Osteocyte (in vitro differentiated cells): ENCODE measurements at places on chromosomes 4 and X.

- no peak overlapping the region for H3K27ac ChIP-seq
- H3K4me3 ChIP-seq, result no peak overlapping the region
- H3K27me3 ChIP-seq, result no peaks in the 10 kb centered on the region
- no peak for DNase-seq
- H3K36me3 ChIP-seq, result peaks cover 9% of the 10 kb centered on the region
- peaks cover 12% of the 10 kb centered on the region for H3K4me1 ChIP-seq
Observed at GRCh38 chrX:13662355-13662791, 9.4 kb downstream of the TCEANC start.

- no peak for DNase-seq
- H3K27ac ChIP-seq, result peak overlapping the region; percentile 80
- H3K27me3 ChIP-seq, result no peaks in the 10 kb centered on the region
- H3K36me3 ChIP-seq, result peaks cover 27% of the 10 kb centered on the region
- peaks cover 42% of the 10 kb centered on the region for H3K4me1 ChIP-seq
Observed at GRCh38 chr4:147550626-147551246, 66.5 kb upstream of the TMEM184C start.

DNA sequence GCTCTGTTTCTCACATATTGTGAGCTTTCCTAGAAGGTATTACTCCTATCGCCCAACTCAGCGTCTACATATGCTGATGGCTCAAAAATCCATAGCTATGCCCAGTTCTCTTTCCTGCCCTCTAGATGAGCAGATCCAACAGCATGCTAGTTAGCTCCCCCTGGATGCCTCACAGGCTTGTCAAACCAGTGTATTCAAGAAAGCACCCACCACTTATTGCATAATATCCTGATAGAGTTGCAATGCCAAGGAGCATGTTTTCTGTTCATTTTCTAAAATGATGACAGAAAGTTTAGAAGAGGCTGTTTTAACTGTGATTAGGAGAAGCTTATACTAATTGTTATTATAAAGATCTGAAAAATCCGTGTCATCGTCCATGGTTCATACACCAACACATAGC lies 1.9 kb upstream of the PACRGL start:
- H3K36me3 ChIP-seq, result no peaks in the 10 kb centered on the region
- H3K4me1 ChIP-seq, result peaks cover 16% of the 10 kb centered on the region
- no peak overlapping the region for H3K27ac ChIP-seq
- peaks cover 13% of the 10 kb centered on the region for H3K27me3 ChIP-seq
- DNase-seq, result no peak
- H3K4me3 ChIP-seq, result no peak overlapping the region

DNA sequence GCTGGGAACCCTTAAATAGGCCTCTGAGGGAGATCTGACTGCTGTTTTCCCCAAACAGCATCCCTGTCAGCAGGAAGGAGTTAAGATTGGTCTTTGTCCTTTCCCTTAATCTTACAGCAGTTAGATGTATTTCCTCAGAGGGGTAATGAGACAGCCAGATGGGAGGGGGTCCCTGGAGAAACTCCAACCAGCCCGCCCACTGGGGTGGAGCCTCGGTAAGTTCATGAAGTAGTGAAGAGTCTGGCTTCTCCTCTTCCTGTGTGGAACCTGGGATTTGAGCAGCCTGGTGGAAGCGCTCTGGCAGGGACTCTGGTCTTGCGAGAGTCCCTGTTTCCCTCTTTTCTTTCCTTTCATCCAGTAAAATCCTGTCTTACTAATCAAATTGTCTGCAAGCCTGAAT lies 330.0 kb downstream of the TLL1 start:
- H3K4me1 ChIP-seq, result no peaks in the 10 kb centered on the region
- no peaks in the 10 kb centered on the region for H3K36me3 ChIP-seq
- no peak overlapping the region for H3K4me3 ChIP-seq

- H3K4me3 ChIP-seq, result no peak overlapping the region
- H3K27me3 ChIP-seq, result no peaks in the 10 kb centered on the region
Observed at GRCh38 chrX:84258708-84259107, 70.7 kb upstream of the RPS6KA6 start.

GRCh38 chrX:9204560-9204959 lies 170.6 kb upstream of the FAM9B start:
- peaks cover 6% of the 10 kb centered on the region for H3K4me1 ChIP-seq
- H3K4me3 ChIP-seq, result no peak overlapping the region
- H3K27me3 ChIP-seq, result no peaks in the 10 kb centered on the region
- no peak overlapping the region for H3K27ac ChIP-seq
- H3K36me3 ChIP-seq, result no peaks in the 10 kb centered on the region

DNA sequence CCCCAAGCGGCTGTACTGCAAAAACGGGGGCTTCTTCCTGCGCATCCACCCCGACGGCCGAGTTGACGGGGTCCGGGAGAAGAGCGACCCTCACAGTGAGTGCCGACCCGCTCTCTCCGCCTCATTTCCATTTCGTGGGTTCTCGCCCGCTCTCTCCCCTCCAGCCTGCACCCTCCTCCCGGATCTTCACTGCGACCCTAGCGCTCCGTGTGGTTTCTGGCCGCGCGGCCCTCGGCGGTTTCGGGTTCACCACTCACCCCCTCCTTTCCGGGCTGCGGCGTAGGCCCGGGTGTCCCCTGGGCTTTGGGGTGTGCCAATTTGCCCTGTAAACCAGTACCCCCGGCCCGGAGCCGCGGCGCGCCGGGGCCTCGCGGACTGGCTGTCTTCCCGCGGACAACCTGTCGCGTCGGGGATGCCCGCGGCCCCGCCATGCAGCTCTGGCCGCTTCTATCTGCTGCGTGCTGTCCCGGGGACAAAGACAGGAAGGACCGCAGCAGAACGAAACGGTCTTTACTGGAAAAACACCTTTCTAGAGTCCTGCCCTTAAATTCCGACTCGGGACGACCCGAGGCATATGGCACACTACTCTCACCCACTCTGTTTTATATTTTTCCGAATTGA lies 737 bp downstream of the FGF2 start:
- H3K27me3 ChIP-seq, result no peaks in the 10 kb centered on the region
- H3K27ac ChIP-seq, result peak overlapping the region; percentile 86
- DNase-seq, result peak; percentile 86

GRCh38 chr4:79872738-79873137 lies 200.3 kb downstream of the ANTXR2 start:
- no peaks in the 10 kb centered on the region for H3K36me3 ChIP-seq
- H3K27ac ChIP-seq, result no peak overlapping the region
- H3K27me3 ChIP-seq, result peaks cover 23% of the 10 kb centered on the region
- DNase-seq, result no peak
- H3K4me3 ChIP-seq, result no peak overlapping the region

DNA sequence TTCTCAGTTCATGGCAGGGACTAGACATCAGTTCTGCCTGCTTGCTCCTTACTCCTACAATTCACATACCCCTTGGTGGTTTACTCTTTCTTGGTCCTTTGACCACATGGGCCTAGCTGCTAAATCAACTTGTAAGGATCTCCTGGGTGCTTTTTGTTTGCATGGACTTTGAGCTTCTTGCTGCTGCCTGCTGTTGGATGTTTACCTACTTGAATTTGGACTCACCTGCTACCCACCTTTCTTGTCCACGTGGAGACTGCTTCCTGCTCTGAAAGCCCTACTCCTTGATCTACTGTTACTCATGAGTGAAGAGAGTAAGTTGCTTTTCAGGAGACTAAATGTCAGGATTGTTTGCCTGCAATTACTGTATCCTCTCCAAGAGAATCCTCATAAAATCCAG lies 15.2 kb upstream of the ARHGAP24 start:
- peaks cover 9% of the 10 kb centered on the region for H3K27me3 ChIP-seq
- no peak for DNase-seq
- no peaks in the 10 kb centered on the region for H3K36me3 ChIP-seq
- no peaks in the 10 kb centered on the region for H3K4me1 ChIP-seq
- H3K27ac ChIP-seq, result no peak overlapping the region

DNA sequence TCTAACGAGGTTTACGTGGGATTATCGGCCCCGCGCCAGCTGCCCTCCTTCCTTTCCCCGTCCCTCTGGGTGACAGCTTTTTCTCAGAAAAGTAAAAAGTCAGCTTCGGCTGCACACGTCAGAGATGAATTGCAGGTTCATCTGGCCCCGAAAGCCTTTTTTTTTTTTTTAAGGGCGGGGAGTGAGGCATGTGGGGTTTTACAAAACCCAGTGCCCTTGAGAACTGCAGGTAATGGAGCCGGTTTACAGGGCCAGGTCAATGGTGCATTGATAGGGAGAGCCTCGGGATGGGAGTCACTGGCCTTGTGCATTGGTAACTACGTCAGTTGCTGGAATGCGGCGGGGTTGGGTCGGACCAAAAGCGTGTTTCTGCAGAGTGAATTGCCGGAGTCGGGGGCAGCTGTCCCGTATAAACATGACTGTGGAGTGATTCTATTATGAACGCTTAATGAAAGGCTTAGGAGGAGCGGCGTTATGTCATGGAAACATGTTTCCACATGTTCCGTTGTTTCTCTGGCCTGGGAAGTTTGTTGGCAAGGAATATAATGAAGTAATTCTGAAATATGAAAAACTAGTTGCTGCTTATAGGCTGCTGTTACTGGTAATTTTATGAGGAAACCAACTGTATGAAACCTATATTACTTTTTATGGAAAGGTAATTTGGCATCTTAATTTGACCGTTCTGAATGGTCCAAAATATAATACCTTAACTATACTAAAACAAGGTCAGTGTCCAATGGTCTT lies 1.1 kb downstream of the HSPA4L start:
- H3K27me3 ChIP-seq, result peaks cover 11% of the 10 kb centered on the region
- peaks cover 7% of the 10 kb centered on the region for H3K4me1 ChIP-seq
- H3K4me3 ChIP-seq, result peak overlapping the region; percentile 95
- peak overlapping the region; percentile 90 for H3K27ac ChIP-seq
- no peak for DNase-seq
- H3K36me3 ChIP-seq, result no peaks in the 10 kb centered on the region

GRCh38 chr4:15262396-15262795 lies 165.4 kb upstream of the C1QTNF7 start:
- no peak overlapping the region for H3K27ac ChIP-seq
- no peak for DNase-seq
- peaks cover 26% of the 10 kb centered on the region for H3K27me3 ChIP-seq
- no peak overlapping the region for H3K4me3 ChIP-seq

DNA sequence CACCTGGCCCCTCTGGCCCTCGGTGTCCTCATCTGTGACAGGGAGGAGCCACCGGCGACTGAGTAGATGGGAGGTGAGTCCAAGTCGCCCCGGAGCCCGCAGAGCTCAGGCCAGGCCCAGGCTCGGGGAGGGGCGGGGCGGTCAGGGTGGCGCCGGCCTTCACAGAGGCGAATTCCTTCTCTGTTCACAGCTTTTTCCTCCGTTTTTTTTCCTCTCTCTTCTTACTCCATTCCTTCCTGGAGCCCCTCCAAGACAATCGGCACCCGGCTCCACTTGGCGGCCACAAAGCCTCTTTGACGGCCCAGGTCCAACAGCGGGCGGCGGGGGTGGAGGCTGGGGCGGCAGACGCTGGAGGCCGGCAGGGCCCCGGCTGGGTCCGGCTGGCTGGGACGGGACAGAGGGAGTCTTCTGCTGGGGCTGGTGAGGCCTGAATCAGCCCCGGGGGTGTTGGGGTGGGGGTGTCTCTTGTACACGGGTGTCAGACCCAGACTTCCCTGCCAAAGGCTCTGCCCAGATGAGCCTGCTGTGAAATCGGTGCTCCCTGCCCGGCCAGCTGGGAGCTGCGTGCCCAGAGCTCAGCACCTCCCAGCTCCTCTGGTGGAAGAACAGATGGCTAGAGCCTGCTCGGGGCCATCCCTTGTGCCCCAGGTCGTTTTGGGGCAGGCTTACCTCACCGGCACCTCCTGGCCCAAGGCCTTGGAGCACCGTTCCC lies 22.6 kb downstream of the FGFRL1 start:
- no peak overlapping the region for H3K4me3 ChIP-seq
- peaks cover 14% of the 10 kb centered on the region for H3K4me1 ChIP-seq
- H3K27me3 ChIP-seq, result no peaks in the 10 kb centered on the region
- H3K36me3 ChIP-seq, result no peaks in the 10 kb centered on the region
- H3K27ac ChIP-seq, result no peak overlapping the region
- no peak for DNase-seq

- H3K36me3 ChIP-seq, result peaks cover 17% of the 10 kb centered on the region
- H3K4me3 ChIP-seq, result no peak overlapping the region
- no peak for DNase-seq
Observed at GRCh38 chr4:143585548-143585947, 72.0 kb downstream of the SMARCA5 start.

DNA sequence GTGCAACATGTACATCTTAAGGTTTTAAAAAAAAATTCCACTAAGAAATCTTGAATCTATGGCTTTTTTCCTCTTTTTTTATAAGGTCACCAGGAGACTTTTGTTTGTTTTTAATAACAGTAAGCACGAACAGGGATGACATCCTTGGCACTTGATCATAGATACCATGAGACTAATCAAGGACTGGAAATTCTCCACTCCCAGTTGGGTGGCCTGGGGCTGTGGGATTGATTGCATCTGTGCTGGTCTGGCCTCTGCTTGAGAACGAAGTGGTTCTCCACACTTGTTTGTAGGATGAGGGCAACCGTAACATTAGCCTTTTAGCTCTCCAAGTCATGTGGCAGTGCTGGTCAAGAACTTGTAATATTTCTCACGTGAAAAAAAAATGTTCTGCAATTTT lies 35.4 kb downstream of the SNX25 start:
- no peaks in the 10 kb centered on the region for H3K27me3 ChIP-seq
- peak overlapping the region; percentile 82 for H3K27ac ChIP-seq
- no peak for DNase-seq
- peaks cover 19% of the 10 kb centered on the region for H3K36me3 ChIP-seq
- H3K4me1 ChIP-seq, result peaks cover 66% of the 10 kb centered on the region

GRCh38 chrX:30652527-30653414 lies 452 bp upstream of the GK start:
- H3K4me1 ChIP-seq, result peaks cover 14% of the 10 kb centered on the region
- H3K36me3 ChIP-seq, result no peaks in the 10 kb centered on the region
- peak overlapping the region; percentile 87 for H3K27ac ChIP-seq
- DNase-seq, result peak; percentile 99
- H3K4me3 ChIP-seq, result peak overlapping the region; percentile 89

GRCh38 chr4:113827285-113827684 lies 65.7 kb upstream of the CAMK2D start:
- H3K27ac ChIP-seq, result no peak overlapping the region
- no peak overlapping the region for H3K4me3 ChIP-seq
- no peak for DNase-seq
- no peaks in the 10 kb centered on the region for H3K36me3 ChIP-seq

- no peak overlapping the region for H3K27ac ChIP-seq
- DNase-seq, result no peak
- no peaks in the 10 kb centered on the region for H3K36me3 ChIP-seq
- peaks cover 9% of the 10 kb centered on the region for H3K27me3 ChIP-seq
- peaks cover 10% of the 10 kb centered on the region for H3K4me1 ChIP-seq
- H3K4me3 ChIP-seq, result peak overlapping the region; percentile 52
Observed at GRCh38 chrX:153885208-153885787, 675 bp downstream of the L1CAM start.

GRCh38 chrX:107135049-107135964 lies 16.7 kb upstream of the RBM41 start:
- DNase-seq, result no peak
- H3K4me1 ChIP-seq, result peaks cover 10% of the 10 kb centered on the region
- peaks cover 24% of the 10 kb centered on the region for H3K27me3 ChIP-seq
- H3K4me3 ChIP-seq, result no peak overlapping the region
- H3K36me3 ChIP-seq, result no peaks in the 10 kb centered on the region
- peak overlapping the region; percentile 45 for H3K27ac ChIP-seq
